Fibroblast of skin of back (primary cell): ENCODE measurements at places on chromosomes 11 and 22.

DNA sequence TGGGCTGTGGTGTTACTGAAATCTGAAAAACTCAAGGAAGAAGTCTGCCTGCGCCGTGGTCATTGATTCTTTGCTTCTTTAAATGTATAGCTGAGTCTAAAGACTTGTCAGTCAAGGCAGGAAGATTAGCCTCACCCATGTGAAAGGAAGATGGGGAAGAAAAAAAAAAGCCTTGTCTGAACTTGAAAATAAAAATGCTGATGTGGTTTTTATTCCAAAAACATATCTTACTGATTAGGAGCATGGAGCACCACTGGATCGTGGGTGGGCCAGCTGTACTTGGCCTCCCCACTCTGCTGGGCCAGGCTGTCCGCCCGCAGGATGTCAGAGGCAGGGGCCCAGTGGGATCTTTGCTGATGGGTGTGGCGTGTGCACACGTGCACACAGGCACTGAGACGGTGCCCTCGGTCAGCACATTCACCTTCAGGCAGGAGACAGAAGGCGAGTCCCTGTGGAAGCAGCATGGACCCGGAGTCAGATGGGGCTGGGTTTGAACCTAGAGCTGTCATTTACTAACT, 111.9 kb downstream of the WNT7B start:
- no peak for DNase-seq

- no peak for DNase-seq
Observed at GRCh38 chr11:119728211-119728626, 781 bp downstream of the NECTIN1 start.

- no peak for DNase-seq
Observed at GRCh38 chr22:22452211-22452610, 56.3 kb downstream of the ZNF280B start.

GRCh38 chr11:122424636-122425035, 230.9 kb upstream of the UBASH3B start:
- DNase-seq = no peak

DNA sequence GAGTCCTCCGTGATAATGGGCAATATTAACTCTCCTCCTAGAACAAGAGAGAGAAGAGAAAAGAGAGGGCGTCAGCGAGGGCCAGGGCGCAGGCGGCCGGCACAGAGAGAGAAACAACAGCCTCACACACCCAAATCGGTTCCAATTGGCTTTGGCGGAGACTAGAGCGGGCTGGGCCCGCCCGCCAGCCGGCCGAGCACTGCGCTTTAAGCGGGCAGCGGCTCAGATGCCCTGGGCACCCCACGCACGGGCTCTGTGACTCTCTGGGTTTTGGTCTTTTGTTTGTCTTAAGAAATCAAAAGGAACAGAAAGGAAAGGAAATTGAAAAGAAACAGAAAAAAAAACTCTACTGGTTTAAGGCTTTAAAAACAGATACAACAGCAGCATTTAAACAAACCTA, 17.0 kb downstream of the SLC22A12 start:
- peak; percentile 21 for DNase-seq

DNA sequence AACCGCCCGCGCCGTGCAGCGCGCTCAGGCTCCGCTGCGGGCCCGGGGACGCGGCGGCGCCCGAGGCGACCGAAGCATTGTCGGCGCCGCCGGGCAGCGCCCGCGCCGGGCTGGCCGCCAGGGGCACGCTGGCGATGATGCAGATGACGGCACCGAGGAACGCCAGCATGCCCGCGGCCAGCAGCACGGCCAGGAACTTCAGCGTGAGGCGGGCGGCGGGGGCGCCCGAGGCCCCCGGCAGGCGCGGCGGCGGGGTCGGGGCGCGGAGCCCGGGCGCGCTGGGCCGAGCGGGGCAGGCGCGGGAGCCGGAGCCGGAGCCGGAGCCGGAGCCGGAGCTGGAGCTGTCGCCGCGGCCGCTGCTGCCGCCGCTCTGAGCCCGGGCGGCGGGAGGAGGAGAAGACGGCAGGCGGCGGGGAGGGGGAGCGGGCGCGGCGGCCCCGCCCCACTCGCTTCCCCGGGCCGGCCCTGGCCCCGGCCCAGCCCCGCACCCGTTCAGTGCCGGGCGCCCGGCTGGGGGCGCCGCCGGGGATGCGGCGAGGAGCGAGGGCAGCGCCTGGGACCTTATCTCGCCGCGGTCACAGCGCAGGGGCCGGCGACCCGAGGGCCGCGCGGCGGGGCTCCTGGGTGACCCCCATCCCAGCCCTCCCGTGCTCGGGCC, at the start of gene NPTXR:
Gene NPTXR, minus strand, starts transcription at position 372 of the 658 bp plus-strand sequence.
- peak; percentile 60 for DNase-seq

GRCh38 chr11:61815790-61816735, 740 bp downstream of the FADS1 start:
- peak; percentile 73 for DNase-seq

DNA sequence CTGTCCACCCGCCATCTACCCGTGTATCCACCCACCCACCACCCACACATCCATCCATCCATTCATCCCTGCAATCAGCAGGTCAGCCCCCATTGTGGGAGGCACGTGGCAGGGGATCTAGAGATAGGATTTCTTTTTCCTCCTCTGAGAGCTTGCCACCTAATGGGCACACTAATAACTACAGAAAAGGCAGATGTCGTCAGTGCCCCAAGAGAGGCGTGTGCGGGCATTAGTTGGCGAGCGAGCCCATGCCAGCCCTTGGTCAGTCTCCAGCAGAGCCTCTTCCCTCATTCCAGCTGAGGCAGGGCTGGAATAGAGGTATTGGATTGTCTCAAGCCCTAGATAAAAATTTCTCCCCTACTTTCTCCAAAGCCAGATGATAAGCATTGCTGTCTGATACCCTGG, 9.7 kb downstream of the USP2 start:
- DNase-seq = no peak

- DNase-seq = peak; percentile 68
Observed at GRCh38 chr11:46711303-46711702, 7.7 kb upstream of the F2 start.

DNA sequence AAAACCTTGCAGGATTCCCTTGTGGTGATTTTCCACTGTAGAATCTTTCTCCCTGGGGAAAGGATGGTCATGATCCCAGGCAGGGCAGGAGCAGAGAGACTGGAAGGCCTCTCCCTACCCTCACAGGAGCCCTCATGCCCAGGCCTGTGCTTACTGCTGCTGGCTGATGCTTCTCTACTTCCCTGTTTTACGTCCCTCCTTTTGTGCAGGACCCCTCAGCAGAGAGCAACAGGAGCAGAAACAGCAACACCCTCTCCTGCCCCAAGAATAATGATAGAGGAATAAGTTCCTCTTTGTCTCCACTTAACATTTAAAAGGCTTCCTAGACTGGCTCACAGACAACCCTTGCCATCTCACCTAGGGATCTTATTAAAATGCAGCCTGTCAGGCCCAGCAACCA, 3.6 kb downstream of the ISX start:
- DNase-seq = no peak

GRCh38 chr11:111452146-111452545, 60.0 kb downstream of the BTG4 start:
- DNase-seq = peak; percentile 21

- DNase-seq = no peak
Observed at GRCh38 chr11:83922953-83923352, 636.8 kb upstream of the CCDC90B start.

DNA sequence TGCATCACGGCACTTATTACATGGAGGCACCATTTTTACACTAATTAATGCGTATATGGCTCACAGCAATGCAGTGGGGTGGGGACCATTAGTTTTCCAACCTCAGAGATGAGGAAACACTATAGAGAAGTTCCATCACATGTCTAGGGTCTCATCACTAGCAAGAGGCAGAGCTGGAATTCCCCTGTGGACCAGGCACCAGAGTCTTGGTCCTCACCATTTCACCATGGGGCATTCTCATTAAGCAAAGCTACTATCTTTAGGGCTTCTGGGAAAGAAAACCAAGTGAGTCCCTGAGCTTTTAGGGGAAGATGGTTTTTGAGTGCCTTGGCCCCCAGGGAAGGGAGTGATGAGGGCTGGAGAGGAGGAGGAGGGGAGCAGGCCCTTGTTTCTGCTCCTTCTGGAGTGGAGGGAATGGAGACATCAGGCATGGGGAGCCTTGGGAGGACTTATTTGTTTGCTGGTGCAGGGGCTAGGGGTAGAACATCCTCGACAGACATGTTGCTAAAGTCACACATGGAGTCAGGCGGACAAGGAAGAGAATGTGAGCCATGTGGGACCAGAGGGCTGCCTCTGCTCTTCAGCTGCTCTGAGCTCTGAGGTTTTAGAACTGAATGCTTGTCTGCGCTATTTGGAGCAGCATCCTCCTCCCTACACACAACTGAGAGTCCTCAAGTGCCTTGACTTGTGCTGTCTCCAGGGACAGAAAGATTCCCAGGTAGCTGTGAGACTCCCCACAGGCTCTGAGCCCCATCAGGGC, 40.3 kb upstream of the ZBED5 start:
- DNase-seq = no peak

DNA sequence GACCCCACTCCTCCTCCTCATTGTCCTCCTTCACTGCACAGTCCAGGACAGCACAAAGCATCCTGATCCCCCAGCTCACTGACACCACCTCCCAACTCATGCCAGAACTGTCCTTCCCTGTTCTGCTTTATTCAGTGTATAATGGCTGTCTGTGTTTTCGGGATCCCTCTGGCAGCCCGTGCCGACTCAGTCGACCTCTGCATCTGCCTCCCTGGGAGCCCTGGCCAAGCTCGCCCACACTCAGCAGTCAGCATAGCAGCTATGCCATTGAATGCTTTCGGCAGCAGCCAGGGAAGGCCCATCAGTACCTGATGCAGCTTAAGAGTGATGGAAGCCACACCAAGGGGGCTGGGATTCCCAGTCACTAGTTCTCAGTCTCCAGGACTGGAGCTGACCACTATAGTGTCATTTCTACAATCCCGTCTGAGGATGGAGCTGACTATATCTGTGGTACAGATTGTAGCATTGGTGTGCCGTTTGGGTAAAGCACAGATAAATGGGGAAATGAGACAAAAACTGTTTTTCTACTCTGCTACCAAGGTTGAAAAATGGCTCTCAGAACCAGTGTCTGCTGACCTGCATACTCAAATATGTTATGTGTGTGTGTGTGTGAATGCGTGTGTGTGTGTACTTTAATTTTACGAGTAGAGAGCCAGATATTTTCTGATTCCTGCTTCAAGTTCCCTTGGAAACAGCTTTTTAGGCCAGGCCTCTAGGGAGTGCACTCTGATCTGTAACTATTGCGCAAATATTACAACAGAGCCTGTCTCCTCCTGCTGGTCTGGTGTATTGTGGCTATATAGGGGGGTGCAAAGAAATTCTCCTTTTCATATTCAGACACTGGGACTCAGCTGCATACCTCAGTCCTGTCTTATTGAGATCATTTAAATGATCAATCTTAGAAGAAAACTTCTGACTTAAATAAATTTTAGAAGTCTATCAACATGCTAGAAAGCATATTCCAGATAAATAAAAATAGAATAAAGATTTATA, 78.8 kb upstream of the TOP3B start:
- peak; percentile 9 for DNase-seq

DNA sequence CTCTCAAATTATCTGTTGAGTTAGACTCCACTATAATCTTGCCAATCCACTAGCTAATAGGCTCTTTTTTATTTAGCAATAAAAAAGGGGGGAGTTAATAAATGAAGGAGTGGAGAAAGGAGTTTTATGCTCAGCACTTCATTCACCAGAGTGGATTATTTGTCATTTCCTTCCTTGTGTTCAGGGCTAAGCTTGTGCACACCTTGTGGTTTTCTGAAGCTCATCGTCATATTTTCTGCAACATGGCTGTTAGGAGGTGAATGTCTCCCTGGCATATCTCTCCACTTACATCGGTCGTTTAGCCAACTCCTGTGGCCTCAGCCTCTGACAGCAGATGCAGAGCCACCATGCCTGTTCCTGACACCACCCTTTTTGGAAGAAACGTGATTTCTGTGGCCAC, 83.9 kb upstream of the MTNR1B start:
- no peak for DNase-seq

DNA sequence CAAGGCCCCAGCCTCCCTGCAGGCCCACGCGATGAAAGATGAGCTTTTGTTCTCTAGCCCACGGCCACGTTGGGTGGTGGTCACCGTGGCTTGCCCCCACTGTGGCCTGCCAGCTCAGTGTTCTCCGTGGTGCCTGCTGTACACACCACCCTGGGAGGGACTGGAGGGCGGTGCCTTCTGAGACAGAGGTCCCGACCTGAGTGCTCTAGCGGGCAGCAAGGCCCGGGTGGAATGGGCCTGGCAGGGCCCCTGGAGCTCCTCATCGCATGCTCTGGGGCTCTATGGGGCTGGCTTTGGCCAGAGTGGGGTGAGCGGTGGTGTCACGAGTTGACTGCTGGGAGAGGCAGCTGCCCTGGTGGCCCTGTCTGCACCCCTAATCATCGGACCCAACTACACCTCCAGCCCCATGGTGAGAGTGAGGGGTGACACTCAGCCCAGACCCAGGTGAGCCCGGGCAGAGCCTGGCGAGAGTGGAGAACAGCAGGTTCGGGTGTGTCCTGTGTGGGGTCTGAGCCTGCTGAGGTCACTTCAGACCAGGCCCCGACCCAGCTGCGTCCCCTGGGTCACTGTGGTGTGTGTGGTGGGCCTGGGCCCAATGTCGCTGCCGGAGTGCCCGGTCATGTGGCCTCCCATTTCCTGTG, 541.9 kb downstream of the TBC1D22A start:
- no peak for DNase-seq

DNA sequence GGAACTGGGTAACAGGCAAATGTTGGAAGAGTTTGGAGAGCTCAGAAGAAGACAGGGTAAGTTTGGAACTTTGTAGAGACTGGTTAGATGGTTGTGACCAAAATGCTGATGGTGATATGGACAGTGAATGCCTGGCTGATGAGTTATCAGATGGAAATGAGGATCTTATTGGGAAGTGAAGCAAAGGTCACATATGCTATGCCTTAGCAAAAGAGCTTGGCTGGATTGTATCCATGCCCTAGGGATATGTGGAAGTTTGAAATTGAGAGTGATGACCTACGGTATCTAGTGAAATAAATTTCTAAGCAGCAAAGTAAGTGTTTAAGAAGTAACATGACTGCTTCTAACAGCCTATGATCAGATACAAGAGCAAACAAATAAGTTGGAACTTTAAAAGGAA, 17.8 kb downstream of the BBOX1 start:
- DNase-seq = peak; percentile 61

DNA sequence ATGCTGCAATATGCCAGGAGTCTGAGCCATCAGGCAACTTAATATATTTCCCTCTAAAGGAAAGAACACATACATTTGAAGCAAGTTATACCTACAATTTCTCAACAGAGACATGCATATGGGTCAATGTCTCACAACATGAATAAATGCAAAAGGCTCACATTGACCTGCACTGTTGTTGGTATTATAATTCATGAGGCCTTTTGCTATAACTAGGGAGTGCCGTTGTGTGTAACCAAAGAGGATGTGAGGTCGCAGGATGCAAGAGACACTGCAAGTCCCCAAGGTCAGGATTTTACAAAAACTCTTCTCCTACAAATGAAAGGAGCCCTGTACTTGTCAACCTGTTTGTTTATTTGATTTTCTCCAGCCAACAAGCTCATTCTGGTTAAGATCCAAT, 250.5 kb downstream of the LARGE1 start:
- no peak for DNase-seq

DNA sequence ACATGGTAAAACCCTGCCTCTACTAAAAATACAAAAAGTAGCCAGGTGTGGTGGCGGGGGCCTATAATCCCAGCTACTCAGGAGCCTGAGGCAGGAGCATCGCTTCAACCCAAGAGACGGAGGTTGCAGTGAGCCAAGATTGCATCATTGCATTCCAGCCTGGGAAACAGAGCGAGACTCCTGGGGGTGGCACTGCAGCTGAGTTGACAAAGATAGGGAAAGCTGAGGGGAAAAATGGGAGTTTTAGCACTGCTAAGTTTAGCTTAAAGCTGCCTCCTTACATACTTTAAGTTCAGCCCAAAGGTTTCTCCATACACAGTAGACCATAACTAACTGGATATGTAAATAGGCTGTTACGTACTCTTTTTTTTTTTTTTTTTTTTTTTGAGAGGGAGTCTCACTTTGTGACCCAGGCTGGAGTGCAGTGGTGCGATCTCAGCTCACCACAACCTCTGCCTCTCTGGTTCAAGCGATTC, 9.0 kb upstream of the USP28 start:
- peak; percentile 70 for DNase-seq
